ENCODE measurements at places on chromosomes 2 and 18.

DNA sequence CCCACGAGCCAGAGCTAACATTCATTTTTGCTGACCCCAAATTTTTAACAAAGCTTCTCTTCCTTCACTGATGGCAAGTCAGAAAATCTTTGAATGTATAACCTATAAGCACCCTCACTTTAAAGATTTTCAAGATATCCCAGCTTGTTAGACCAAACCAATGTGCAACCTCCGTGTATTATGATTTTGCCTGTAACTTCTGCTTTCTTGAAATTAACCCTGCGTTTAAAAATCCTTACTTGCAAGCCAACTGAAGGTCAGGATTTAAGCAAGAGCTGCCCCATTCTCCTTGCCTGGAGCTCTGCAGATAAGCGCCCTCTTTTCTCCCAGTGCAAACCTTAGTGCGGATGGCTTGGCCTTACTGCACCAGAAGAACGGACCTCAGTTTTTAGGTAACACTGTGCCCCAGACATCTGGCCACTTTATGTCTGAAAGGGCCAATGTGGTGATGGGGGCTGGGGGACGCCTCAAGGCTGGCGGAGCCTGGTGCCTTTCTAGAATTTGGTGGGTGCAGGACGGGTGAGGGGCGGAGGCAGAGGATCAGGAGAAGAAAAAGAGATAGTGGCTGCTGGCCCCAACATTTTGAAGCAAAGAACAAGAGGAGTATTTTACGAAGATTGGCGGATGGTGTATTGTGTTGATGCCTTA lies 805 bp upstream of the TNFRSF11A start:
- peak; percentile 42 for DNase-seq

DNA sequence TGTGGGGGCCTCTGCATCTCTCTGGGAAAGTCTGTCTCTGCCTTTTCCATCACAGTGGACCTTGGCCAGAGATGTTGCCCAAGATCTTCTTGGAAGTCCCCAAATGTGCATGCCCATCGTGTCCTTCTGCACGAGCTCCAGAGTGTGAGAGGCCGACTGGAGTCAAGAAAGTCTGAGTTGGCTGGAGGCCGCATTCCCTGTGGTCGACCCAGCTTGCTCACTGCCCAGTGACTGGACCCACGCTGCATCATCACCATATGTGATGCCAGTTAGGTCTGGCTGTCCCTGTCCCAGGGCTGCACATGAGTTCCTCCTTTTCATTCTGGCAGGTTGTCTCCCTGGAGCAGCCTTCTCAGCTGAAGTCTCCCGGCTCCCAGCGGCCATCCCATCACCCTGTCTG lies 93.8 kb downstream of the ARL4C start:
- no peak for DNase-seq

DNA sequence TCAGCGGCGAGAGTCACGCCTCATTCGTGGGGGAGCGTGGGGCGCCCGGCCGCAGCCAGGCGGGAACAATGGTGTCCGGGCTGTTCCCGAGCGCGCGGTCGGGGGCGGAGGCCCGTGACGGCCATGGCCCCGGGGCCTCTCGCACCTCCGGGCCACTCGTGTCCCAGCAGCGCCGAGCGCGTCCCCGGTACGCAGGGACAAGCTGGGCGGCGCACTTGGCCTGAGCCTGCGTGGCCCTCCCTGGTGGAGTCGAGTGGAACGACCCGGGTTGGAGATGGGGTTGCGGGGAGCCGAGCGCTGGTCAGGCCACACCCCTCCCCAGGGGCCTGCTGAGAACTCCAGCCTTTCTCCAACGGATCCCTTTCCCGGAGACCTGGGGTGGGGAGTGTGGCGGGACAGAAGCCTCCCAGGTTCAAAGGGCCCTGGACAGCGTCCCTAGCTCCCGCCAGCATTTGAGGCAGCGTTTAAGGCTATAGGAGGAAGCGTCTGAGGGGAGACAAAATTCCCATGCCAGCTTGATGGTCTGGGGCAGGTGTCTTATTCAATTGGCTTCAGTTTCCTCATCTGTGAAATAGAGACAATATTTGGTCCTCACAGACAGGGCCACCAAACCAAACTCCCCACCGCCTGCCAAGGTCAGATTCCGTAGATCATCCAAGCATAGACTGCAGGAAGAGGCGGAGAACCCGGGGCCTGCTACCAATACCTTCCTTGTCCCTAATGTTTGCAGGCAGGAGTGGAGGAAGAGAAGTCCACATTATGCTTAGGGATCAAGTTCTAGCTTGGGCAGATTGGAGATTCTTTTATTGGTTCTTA lies 553 bp downstream of the CNDP2 start:
- DNase-seq: peak; percentile 86

DNA sequence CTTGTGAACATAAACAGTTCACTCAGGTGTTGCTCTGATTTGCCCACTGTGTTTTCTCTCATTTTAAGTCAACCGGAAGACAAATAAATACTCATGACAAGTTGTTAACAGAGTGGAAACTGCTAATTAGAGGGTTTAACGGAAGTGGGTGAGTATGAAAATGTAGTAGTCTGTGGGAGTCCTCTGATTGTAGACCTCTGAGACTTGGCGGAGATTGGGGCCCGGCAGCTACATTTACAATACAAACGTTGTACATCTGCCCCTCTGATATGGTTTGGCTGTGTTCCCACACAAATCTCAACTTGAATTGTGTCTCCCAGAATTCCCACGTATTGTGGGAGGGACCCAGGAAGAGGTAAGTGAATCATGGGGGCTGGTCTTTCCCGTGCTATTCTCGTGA lies 107.3 kb upstream of the FAM98A start:
- DNase-seq: no peak

- DNase-seq: no peak
Observed at GRCh38 chr2:45269149-45269793, 260.0 kb upstream of the SIX2 start.

DNA sequence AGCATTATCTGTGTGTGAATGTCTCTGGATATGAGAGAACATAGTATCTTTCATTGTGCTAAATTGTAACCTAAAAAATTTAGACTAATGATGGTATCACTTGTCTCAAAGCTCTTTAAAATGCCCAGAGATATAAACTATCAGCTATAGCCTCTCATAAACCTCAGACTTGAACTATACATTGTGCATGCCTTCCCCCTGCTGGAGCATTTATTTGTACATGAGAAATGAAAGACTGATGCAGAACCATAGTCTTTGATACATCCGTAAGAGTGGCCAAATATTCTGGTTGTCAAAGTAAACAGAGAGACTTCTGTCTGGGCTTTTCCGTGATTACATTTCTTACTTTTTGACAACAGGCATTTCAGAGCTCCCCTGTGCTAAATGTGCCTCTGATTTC lies 71.9 kb upstream of the CCDC68 start:
- DNase-seq: no peak

- no peak for DNase-seq
Observed at GRCh38 chr2:186554429-186554828, 35.4 kb upstream of the ITGAV start.

- no peak for DNase-seq
Observed at GRCh38 chr2:225177098-225177497, 134.8 kb upstream of the DOCK10 start.

DNA sequence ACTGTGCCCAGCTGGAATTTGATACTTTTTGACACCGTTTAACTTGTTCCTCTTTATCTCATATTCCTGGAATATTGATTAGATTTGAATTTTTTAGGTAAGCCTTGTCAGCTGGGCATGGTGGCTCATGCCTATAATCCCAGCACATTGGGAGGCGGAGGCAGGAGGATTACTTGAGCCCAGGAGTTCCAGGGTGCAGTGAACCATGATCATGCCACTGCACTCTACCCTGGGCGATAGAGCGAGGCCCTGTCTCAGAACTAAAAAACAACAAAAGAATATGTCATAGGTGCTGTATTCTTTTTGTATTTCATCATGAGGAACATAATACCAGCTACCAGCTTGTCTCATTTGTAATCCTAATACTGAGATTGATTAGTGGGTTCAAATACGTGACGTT lies 90.3 kb downstream of the ZNF532 start:
- no peak for DNase-seq

GRCh38 chr2:72859831-72860262 lies 27.4 kb upstream of the SPR start:
- peak; percentile 65 for DNase-seq

DNA sequence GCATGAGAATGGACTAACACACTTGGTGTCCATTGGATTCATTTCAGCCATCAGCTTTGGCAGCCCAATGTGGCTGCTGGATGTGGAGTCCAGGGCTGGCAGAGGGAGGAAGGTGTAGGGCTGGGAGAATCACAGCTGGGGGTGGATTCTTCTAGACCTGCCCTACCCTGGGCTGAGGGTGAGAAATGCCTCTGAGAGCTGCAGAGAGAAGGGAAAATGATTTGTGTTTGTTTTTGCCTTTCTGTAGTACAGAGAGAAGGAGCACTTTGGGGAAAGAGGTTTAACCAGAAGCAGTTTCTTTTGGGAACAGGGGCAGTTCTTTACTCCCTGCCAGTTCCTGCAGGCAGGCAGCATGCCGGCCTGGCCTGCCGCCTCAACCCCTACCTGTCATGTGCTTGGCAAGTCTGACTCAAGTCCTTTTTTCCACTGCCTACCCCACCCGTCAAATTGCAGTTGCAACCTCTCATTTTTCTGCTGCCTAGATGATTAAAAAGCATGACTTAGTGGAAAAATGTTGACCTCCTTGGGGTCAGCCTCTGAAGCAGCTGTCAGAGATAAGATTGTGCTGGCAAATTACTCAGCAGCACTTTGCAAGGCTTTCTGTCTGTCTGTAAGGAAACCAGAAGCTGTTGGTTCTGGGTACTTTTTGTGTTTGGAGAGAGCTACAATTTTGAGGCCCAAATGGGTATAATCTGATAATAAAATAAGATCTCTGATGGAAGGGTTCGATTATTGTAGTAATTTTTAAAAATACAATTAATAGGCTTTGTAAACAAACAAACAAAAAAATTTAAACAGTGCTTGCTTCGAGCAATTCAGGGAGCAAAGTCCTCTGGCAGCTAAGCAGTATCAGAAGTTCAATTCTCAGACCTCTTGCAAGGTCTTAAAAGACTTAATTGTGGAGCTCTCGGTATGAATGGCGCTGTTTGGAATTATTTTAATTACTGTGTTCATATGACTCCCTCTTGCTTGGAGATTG lies 21.7 kb downstream of the LBH start:
- peak; percentile 98 for DNase-seq

GRCh38 chr2:72750977-72751639 lies 74.7 kb downstream of the EXOC6B start:
- no peak for DNase-seq

- DNase-seq: no peak
Observed at GRCh38 chr18:12741351-12741750, 38.5 kb downstream of the PSMG2 start.

DNA sequence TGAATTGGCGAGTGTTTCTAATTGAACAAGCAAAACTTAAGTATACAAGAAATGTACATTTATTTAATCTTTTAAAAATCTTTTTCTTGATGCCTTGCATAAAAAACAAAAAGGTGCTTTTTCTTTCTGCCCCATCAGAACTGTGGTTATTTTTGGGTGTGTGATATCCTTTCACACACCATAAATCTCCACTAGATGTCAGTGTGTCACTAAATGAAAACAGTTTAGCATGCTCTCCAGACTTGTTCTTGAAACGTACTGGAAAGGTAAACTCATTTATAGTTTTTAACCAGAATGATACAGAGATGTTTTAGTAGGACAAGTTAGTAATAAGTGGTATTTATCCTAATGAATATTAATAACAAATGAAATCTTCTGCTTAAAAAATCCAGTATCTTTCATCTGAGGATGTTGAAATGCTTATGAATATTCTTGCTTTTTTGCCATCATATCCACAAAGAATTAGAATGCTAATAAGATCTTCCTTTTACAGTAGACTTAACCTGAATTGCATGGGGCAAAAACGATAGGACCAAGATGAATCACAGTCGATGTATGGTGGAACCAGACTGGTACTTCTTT lies 96.8 kb downstream of the UBE2E3 start:
- peak; percentile 24 for DNase-seq

DNA sequence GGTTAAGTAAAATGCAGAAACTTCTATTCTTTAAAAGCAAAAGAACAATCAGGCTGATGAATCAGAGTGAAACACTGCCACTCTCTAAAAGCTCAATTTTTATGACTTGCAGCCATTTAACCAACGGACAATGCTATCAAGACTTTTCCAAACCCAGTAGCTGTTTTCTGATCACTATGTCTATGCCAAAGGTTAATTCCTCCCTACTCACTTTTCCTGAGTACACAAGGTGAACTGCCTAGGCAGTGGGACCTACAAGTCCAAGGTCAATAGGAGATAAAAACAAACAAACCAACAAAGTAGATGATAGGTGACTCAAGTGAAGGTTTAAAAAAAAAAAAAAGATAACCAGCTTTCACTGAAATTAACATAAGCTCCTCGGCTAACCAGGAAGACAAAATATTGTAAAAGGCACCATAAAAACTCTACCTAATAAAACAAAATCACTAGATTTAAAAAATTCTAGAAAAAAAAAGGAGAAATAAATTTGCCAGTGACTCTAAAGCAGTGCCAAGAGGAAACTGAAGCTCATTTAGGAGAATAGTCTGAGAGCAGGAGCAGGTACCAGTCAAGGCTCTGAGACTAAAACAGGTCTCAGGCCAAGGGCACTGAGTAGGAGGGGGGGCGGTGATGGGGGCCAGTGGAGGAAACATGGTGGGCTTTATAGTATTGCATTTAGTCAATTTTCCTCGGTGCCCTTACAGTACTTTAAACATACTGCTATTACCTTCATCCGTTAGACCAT lies 134.1 kb upstream of the DLGAP1 start:
- DNase-seq: no peak

All from large intestine (tissue), 12 donors.